ENCODE measurements at places on chromosomes 5 and 9. TPM values are rescaled to one million over a fixed set of nuclear protein-coding genes. Genes with fewer than 3 reads are reported as not detected.

The SPINK6 gene
- 1.2 TPM for total RNA-seq

- no peak for DNase-seq
Measured at GRCh38 chr9:84852617-84853301, 183.2 kb downstream of the NTRK2 start.

The MLANA gene
- total RNA-seq = not detected

The ADRA1B gene
- 0.09 TPM for total RNA-seq

The APBA1 gene
- 0.90 TPM for total RNA-seq

DNA sequence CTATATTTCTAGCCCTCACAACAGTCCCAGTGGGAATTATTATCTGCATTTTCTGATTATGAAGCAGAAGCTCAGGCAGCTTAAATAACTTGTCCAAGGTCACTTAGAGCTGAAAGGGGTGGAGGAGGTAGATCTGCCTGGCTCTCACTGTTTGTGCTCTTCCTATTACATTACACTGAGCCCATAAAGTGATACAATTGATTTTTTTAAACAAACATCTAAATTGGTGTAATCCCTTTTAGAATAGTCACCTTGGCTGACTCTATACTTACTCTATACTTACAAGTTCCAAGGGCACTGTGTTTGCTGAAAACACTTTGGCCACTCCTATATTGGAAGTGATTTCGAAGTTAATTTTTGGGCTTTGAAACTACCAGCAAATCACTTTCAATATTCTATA, 144.7 kb downstream of the APBA1 start:
- no peak for DNase-seq

DNA sequence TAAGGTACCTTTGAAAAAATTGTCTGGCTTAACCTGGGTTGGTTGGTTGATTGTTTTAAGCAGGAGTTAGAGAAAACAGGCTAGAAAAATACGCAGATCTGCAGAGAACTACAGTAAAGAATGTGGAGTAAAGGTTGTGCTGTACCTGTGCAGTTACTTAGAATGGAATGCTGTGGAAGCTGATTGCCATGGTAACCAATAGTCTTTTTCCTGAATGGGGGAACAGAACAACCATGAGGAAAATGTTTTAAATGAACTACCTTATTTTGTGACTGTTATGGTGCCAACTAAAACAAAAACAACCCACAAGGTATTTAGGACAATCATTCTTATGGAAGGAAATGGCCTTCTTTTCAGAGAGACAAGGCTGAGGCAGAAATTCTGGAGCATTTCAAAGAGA, 4.8 kb upstream of the HOMER1 start:
- DNase-seq = no peak

The NEK6 gene
- 9.8 TPM for total RNA-seq

DNA sequence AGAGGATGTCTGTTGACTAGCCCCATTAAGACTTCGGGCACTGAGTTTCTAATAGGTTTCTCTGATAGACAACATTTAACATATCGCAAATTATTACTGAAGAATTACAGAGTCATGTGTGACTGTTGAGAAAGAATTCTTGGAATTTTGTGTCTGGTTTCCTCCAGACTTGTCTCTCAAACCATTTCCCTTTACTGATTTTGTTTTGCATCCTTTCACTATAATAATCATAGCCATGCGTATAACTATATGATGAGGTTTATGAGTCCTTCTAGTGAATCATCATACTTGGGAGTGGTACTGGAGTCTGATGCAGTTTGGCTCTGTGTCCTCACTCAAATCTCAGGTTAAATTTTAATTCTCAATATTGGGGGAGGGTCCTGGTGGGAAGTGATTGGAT, 27.0 kb downstream of the ZNF169 start:
- DNase-seq = no peak

- DNase-seq = no peak
Measured at GRCh38 chr5:38462976-38463633, 93.3 kb downstream of the LIFR start.

DNA sequence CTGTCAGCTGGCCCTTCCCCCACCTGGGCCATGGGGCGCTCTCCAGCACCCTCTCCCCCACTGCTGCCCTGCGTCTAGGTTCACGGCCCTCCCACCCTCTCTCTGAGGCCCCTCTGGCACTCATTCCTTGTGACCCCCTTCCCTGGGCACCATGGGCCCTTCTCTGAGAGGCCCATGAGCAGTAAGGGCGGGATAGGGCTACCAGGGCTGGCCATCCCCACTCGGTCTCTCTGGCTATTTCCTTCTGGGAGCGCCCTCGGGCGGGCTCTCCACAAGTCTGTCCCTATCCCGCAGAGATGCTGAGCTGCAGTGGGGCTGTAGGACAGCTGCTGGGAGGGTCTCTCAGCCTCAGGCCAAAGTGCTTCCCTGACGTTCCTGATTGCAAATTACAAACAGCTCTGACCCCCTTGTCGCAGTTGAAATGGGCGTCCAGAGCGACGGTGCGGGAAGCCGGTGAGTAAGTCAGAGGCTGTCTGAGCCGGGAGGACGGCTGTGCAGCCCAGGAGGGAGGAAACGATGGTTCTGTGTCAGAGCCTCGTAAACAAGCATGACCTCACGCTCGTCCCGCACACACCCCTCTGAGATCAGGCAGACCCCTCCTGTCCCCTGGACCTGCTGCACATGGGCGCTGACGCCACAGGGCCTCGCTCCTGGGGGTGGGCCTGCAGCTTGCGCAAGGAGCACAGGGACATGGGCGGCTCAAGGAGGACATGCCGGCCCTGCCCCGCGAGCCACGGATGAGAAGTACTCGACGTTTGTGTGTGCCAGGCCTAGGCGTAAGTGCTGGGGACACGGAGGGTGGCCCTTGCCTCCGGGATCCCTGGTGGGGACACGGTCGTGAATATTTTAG, 36.3 kb upstream of the GFPT2 start:
- DNase-seq = no peak

DNA sequence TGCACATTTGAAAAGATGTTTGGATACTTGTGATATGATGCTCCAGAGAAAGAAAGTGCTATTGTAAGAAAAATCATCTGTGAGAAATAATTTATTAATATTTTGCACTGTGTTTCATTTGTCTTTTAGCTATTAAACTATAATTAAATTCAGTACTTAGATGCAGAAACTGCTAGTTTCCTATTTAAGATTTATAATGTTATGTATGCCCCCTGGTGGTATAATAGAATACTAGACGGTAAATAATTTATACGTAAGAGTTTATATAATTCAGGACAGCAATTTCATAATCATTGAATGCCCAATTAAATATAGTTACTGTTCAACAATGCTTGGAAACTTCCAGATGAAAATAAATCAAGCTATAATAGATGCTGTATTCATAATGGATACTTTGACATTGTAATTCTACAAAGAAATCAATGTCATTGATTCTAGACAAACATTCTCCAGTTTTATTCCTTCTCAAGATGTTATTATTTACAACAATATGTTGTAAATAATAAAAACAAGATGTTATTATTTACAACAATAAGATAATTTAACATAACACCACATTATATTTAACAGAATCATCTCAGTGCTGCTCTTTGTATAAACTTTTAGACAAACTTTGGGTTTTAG, 101.0 kb downstream of the TMEM232 start:
- DNase-seq = no peak

GRCh38 chr5:30960036-30960435, 233.4 kb upstream of the CDH6 start:
- no peak for DNase-seq

DNA sequence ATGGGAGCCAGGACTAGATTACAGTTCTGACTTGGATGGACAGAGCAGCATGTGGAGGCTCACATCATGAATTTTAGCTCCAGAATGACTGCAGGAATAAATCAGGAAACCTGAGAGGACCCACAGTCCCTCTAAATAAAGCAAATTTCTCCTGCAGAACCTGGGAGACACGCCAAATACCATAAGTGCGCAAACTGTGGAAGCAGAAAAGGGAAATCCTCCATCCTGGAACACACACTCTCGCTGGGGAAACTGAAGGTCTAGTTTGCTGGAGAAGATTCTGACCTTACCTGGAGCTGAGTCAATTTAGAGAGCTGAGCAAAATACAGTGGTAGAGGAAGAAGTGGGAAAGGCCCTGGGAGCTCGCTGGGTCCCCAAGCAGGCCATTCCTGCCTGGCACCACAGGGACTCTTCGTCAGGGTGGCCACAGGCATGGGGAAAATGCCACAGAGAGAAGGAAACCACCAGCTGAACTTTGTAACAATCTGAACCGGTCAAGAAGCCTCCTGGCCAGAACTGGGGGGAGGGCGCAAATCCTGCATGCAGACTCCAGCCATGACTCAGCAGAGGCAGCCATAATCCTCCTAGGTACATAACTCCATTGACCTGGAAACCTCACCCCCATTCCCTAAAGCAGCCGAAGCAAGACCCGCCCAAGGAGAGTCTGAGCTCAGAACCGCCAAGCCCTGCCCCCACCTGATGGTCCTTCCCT, 390.9 kb downstream of the LRRC70 start:
- no peak for DNase-seq

GRCh38 chr5:126119887-126120442, 303.2 kb upstream of the GRAMD2B start:
- DNase-seq = no peak

The CDH12 gene
- total RNA-seq = 0.09 TPM

DNA sequence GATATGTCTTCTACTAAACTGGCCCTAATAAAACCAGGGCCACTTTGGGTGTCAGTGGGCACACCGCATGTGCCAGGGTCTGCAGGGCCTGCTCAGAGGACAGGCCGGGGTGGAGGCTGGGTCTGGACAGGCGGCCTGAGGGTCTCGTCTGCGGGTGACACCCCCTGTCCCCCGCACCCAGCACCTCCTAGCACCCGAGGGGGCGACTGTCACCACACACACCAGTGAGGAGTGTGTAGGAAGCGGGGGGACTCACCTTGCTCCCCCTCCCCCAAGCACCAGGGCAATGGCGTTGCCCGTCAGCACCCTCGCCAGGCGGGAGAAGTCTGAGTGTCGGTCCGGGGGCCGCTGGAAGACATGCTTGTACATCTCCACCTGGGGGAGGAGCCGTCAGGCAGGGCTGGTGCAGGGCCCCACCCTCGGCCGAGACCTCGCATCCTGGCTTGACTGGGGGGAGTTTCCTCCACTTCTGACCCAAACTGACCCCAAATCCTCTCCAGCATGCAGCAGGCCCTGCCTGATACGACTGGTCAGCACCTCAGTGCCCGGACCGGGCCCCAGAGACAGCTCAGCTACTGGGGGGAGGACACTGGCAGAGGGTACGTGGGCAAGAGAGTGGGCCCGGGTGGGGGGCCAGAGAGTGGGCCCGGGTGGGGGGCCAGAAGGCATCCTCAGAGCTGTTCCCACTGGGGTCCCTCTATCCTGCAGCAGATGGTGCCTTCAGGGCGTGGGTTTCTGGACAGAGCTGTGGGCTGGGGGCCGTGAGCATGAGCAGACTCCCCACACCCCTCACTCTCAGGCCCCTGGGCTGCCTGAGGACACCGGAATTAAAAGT, 18.9 kb upstream of the NSMF start:
- no peak for DNase-seq

The TLR4 gene
- 8.5 TPM for total RNA-seq

DNA sequence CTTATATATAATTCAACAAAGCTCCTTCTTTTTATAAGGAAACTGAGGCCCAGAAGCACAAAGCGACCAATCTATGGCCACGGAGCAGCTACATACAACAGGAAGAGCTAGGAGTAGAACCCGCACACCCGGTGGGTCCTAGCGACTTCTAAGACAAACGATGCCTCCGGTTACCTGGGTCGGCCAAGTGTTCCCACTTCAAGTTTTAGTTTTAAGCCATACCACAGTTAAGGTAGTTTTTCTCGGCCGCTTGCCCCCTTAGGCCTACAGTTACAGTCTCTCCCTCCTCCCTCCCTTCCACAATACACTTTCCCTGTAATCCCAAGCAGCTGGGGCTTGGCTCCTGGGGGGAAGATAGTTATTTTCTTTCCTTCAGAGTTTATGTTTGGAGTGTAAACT, 533 bp downstream of the SREK1IP1 start:
- peak; percentile 9 for DNase-seq

The C9orf50 gene
- total RNA-seq = 0.05 TPM

The DRD1 gene
- total RNA-seq = 0.80 TPM

- DNase-seq = no peak
Measured at GRCh38 chr9:131008909-131009618, at the start of gene LAMC3. LAMC3 (plus strand) TSS chr9:131009174; CDS start chr9:131009215, 41 bp downstream.

DNA sequence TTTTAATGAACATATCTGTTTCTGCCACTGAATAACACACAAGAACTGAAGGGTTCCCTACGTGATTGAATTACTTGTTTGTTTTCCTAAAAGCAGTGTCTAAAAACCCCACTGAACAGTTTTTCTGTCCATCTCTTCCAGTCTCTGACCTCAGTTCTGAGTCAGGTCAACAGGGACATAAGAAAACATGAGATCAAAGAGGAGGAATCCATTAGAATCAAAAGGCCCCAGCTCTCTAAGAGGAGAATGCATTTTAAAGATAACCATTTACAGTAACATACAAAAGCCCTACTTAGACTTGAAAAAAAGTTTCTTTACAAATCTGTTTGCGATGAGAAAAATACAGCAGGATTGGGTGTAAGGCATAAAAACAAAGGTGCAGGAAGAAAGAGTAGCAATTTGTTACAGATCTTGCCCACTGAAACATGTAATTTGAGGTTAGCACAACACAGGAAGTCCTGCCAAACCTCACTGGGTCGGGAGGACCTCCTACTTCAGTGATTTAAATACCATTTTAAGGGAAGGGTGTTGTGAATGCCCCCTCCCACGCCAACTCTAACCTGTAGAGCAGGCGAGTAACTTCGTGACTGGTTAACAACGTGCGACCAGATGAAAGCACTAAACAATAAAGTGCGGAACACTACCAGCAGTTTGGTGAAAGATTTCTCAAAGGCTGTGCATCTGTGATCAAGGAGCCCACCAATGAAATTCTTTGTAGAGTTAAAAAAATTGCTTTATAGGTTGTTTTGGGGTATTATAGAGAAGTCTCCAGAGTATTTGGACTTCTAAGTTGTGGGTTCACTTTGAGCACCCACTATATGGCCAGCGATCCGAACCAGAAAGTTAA, 1.3 kb downstream of the QSOX2 start:
- DNase-seq = no peak

DNA sequence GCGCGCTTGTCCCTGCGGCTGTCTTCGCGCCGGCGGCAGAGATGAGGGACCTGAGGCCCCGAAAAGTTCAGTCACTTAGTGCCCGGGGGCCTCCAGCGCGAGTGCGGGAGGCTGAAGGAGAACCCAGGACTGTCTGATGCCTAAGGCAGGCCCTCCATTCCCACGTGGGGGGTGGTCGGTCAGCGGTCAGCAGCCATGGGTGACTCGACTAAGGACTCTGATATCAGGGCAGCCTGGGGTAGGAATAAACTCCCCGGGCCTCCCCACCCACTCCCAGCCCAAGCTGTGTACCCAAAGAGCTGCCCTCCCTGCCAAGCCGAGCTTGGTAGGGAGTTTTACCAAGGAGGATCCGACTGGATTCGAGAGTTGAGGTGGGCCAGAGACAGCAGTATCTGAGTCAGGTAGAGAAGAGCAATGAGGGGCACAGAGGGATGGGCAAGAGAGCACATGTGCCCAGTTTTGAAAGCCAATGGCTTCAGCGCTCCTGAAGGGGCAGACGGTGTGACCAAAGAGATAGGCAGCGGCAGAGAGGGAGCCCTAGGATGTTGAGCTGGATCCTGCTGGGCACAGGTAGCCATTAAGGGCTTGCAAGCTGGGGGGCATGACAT, 787 bp downstream of the FGFR4 start:
- no peak for DNase-seq

- DNase-seq = no peak
Measured at GRCh38 chr9:133509179-133510083, 15.3 kb downstream of the MYMK start.

The BNC2 gene
- 3.9 TPM for total RNA-seq
